SHP77 (cell line): ENCODE measurements at places on chromosomes 3 and 15.

- DNase-seq, result no peak
These were observed 489.8 kb upstream of the GOLIM4 start for GRCh38 chr3:168585544-168585943.

- DNase-seq, result no peak
These were observed 240.0 kb downstream of the MBNL1 start for GRCh38 chr3:152508705-152509104.

DNA sequence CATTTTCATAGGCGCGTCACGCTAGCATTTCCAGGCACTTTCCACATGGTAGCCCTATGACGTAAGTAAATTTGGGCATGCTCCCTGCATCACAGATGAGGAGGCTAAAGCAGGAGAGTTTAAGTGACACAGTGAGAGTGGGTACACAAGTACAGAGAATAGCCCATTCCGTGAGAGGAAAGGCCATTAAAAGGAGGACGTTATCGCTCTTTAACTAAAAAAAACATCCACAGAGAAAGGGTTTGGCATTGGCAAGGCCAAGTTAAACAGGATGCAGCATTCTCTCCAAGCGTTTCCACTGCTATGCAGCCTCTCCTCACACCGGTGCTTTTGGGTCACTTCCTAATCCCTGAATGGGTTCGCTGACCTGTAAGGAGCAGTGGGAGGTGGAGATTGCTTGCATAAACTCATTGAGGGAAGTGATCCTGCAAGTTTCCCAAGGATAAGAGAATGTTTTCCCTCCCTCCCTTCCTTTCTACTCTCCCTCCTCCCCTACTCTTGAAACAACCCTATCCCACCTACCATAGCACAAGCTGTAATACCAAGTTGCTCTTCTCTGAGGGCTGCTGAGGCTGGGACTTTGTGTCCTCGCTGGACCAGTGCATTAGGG is 147.7 kb downstream of the VGLL4 start:
- DNase-seq, result peak; percentile 76

- DNase-seq, result no peak
These were observed 4.0 kb downstream of the CRELD1 start for GRCh38 chr3:9937486-9938238.

DNA sequence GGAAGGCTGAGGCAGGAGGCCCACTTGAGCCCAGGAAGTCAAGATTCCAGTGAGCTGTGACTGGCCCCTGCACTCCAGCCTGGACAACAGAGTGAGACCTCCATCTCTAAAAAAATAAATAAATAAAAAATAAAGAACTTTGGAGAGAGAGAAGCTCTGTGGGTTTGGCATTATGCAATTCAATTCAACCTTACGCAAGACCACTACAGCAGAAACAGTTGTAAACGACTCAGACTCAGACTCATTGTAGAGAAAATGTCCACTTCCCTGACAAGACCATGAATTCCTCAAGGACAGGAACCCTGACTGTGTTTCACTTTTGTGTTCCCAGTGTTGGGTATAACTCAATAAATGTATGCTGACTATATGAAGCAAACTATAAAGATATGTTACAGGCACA is 90.3 kb upstream of the C3orf80 start:
- no peak for DNase-seq

GRCh38 chr3:67819447-67819846 is 165.0 kb upstream of the SUCLG2 start:
- DNase-seq, result no peak

- DNase-seq, result no peak
These were observed 30.2 kb downstream of the SEMA7A start for GRCh38 chr15:74403588-74403919.

- no peak for DNase-seq
These were observed 148.9 kb upstream of the TBC1D5 start for GRCh38 chr3:17891139-17891856.

GRCh38 chr3:27606537-27606936 is 115.6 kb downstream of the EOMES start:
- no peak for DNase-seq

- DNase-seq, result no peak
These were observed 28.3 kb upstream of the HGD start for GRCh38 chr3:120710369-120710768.

- DNase-seq, result no peak
These were observed 91.3 kb upstream of the SLC25A36 start for GRCh38 chr3:140850210-140850955.

GRCh38 chr3:184741259-184741556 is 29.3 kb upstream of the MAGEF1 start:
- DNase-seq, result no peak

GRCh38 chr15:74207652-74208440 is 5.3 kb upstream of the STRA6 start:
- DNase-seq, result peak; percentile 40

- no peak for DNase-seq
These were observed 35.8 kb upstream of the TNFSF10 start for GRCh38 chr3:172559020-172559419.

- DNase-seq, result peak; percentile 45
These were observed 847 bp downstream of the WHAMM start for GRCh38 chr15:82810061-82810889.

DNA sequence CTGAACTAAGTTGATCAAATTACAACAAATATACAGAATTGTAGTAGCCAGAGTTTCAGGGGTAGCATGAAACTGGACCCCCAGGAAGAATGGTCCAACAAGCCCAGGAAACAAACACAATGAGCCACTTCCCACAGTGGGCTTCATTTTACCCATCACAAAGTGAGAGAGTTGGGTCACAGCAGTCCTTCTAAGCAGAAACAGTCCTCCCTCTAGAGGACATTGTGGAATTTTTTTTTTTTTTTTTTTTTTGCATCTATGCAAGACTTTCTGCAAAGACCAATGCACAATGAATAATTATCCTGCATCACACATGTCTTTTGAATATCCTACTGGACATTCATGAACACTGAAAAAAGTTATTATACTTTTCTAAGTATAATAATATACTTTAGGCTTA is 73.8 kb upstream of the ATP13A5 start:
- DNase-seq, result no peak

DNA sequence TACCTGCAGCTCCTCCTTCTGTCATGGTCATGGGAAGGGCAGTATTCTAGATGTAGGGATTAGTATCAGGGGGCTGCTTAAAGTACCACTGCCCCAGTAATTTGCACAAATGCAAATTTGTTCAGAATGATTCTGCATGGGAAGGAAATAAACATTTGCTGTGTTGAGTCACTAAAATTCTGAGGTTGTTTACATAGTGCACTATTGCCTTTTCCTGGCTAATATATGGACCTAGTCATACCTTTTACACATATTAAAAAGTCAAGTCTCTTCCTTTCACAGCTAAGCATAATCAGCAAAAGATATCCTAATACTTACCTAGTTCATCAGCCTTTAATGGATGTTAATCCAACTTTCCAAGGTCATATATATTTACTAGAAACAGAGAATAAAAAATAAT is 746.4 kb upstream of the NR2F2 start:
- no peak for DNase-seq

GRCh38 chr3:14216257-14217048 is 37.8 kb downstream of the LSM3 start:
- no peak for DNase-seq

DNA sequence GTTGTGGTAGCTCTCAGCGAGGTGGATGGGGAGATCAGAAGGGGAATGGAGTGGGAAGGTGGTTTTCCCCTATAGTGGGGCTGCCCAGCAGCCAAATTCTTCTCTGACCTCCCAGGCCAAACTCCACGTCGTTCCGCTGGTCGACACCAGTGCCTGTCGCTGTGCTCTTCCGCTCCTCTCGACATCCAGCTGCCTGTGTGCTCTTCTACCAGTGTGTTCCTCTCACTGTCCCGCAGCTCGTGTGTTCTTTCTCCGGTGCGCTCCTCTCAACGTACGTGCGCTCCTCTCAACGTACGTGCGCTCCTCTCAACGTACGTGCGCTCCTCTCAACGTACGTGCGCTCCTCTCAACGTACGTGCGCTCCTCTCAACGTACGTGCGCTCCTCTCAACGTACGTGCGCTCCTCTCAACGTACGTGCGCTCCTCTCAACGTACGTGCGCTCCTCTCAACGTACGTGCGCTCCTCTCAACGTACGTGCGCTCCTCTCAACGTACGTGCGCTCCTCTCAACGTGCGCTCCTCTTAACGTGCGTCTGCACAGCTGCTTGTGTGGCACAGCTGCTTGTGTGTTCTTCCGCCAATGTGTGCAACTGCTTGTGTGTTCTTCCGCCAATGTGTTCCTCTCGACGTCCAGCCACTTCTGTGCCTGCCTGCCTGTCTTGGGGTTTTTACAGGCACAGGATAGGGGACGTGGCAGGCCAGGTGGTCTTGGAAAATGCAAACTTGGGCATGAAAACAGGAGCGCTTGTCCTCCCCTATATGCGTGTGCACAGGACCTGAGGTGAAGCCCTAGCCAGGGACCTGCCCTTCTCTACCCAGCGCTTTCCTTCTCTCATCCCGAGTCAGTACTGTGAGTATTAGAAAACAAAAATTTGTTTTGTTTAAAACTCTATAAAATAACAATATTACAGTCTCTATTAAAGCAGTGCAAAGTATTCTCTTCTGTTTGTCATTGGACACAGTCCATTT is 991.1 kb downstream of the GBE1 start:
- DNase-seq, result peak; percentile 89

DNA sequence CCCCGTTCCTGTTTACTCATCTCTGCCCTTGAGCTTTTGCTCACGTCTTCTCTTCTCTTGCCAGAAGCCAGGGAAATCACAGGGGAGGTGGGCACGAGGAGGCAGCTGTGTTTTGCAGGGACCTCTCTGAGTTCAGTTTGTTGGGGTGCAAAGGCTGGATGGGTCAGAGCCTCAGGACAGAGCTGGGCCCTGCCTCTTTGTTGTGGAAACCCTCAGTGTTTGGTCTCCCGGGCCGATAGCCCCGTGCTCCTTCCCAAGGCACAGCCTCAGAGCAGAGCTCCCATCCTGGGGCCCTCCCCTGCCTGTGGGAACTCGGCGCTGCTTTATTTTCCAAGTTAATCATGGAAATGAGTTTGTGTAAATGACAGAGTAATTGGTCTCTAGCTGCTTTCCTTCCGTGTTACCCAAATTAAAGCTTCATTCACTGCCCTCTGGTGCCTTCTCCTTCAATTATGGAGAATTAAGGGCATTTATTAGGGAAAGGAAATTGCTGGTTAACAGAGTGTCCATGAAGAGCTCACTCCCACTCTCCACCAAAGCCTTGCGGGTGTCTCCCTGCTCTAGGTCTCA is 40.9 kb downstream of the BDH1 start:
- no peak for DNase-seq

DNA sequence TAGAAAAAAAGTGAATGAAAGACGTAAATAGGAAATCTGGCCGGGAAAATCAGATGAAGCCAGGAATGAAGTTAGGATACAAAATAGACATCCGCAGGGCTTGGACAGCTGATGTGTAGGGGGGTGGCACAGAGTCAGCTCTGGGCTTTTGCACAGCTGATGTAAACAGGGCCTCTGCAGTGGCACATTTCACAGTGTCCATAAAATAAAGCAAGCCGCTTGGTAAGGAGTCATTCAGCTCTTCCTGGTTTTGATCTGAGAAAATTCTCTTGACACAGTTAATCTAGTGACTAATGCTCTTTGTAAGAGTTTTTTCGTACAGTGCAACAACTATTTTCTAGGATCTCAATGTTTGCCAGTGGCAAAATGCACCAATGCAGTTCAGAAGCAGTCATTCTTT is 153.3 kb downstream of the USP13 start:
- DNase-seq, result no peak

DNA sequence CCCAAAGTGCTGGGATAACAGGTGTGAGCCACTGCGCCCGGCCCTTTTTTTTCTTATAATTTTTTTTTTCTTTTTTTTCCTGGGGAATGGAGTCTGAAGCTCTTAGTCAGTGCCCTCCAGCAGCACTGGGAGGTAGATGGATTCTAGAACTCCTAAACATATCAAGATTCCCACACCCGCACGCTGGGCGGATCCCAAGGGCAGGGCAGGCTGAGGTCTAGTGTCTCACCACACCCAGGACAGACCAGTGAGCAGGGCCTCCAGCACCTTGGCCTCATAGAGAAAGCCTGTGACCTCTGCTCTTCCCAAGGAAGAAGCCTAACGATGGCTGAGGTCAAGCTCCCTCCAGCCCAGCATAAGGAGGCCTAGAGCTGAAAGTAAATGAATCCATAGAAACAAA is 153.7 kb upstream of the MEF2A start:
- no peak for DNase-seq
